ENCODE measurements at places on chromosomes 5 and 9. TPM values are rescaled to one million over a fixed set of nuclear protein-coding genes. Genes with fewer than 3 reads are reported as not detected.

GRCh38 chr5:29005386-29005785, 1967.0 kb upstream of the CDH9 start:
- DNase-seq = peak; percentile 81

NNT gene
- 162 TPM for total RNA-seq

LEAP2 gene
- 1.1 TPM for total RNA-seq

DNA sequence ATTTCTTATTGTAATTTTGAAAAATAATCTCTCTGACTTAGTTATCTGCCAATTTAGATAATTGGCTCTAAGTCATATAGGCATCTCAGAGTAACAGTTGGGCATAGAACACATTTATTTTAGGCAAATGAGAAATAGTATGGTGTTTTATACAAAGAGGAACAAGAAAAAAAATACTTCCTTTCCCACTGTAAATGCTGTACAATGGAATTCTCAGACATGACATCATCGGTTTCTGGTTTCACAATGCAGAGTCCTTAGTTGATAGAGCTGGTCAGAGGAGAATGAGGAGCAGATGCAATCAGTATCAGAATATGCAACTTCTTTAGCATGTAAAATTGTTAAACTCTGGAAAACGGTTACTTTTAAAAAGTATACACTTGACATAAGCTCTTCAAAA, 49.4 kb downstream of the PLK2 start:
- DNase-seq = peak; percentile 7

AGXT2 gene
- not detected for total RNA-seq

CENPP gene
- total RNA-seq = 10.6 TPM

DNA sequence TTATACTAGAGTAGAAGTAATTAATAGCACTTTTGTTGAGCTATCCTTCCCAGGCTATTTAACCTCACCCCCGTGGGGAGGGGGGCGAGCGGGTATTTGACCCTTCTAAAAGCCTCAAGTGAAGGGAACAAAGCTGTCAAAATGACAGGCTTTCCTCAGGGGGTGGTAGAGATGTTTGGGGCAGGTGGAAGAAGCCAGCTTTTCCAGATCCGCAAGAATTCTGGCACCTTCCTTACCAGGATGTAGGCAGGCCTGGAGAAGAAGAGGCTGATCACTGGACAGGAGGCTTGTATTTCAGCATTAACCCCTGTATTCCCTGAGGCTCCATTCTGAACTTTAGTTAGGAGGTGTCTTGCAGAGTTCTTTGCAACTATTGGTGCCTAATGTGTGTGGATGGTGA, 26.2 kb upstream of the MLANA start:
- DNase-seq = no peak

GRCh38 chr5:123193176-123193575, 104.1 kb downstream of the PRDM6 start:
- no peak for DNase-seq

CTXN3 gene
- total RNA-seq = not detected

ZBED3 gene
- 0.63 TPM for total RNA-seq

GRCh38 chr5:73694089-73694488, 68.1 kb downstream of the ARHGEF28 start:
- DNase-seq = no peak

CDH9 gene
- not detected for total RNA-seq

PLK2 gene
- 125 TPM for total RNA-seq

DNA sequence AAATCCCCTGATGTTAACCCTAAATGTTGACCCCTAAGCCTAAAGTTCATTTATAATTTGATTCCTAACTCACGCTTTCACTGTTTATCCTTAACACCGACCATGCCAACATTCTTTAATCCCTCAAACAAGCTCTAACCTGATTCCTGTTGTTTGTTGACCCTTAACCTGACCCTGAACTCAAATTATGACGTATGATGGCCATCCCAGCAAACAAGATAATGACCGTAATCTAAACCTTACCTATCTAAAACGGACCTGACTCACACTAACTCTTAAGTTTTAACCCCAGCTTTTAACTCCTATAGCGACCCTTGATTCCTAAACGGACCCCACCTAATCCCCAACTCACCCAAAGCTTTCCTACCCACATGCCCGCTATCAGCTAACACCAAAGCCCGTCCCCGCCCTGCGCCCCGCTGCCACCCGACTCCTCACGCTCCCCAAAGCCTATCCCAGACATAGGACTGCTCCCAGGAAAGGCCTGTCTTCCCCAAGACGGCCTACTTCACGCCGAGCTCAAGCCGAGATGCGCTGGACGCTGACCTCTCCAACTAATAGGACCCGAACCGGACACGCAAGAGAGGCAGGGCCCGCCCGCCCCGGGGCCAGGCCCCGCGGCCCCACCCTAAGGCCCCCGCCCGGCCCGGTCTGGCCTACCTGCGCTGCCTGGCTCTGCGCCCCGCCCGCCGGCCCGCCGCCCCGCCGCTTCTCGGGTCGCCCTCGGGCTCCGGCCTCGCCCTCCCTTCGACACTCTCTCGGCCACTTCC, 395 bp downstream of the TLN1 start:
- no peak for DNase-seq

DNA sequence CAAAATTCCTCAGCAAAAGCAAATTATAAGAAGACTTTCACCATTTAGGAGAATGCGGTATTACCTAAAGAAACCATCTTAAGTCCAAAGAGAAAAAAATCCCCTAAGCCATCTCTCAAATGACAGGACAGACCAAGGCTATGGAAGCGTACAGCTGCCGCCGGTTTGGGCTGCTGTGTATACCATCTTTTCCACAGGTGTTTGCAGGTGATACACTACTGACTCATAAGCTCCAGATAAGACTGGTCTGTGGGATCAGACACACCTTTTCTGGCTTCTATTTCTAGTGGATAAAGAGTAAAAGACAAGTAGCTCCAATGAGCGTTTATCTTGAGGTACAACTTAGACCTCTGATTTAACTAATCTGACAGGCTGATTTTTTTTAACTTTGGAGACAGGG, 7.7 kb downstream of the CDKN2AIPNL start:
- no peak for DNase-seq

GRCh38 chr5:1208743-1209488, 7.5 kb downstream of the SLC6A19 start:
- peak; percentile 75 for DNase-seq

DNA sequence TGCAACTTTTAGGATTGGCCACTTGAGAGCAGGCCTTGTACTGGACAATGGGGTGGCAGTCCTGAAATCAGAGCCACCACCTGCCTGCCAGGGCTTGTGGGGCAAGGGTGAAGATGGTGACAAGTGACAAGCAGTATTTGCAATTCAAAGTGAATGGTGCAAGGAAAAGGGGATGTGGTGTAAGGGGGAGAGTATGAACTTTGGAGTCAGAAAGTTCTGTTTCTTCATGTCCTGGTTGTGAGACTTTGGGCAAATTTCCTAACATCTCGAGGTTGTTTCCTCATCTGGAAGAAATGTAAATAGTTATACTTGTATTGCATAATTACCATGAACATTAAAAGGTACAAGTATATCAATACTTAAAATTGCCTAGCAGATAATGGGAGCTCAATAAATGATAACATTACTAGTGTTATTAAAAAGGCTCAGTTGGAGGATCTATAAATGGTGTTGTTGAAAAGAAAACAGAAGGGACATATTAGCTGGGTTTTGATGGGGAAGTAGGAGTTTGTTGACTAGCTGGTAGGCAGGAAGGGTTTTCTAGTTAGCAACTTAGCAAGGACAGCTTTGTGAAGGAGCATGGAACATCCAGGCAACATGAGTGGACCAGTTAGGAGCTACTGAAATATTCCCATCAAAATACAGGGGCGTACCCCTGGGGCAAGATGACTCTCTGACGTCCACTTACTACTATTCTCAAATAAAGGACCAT, 21.3 kb upstream of the MEGF9 start:
- DNase-seq = no peak

SPTAN1 gene
- total RNA-seq = 114 TPM

DNA sequence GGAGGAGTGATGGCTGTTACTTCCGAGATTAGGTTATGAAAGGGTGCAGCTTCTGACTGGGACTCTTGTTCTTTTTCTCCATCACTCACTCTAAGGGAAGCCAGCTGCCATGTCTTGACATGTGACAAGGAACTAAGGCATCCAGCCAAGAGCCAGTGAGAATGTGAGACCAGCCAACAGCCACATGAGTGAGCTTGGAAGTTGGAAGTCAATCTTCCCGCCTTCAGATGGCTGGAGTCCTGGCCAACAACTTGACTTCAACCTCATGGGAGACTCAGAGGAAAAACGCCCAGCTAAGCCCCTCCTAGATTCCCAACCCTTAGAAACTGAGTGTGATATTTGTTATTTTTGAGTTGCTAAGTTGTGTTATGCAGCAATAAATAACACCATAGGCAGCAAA, 201.1 kb downstream of the SNX18 start:
- peak; percentile 86 for DNase-seq

DNA sequence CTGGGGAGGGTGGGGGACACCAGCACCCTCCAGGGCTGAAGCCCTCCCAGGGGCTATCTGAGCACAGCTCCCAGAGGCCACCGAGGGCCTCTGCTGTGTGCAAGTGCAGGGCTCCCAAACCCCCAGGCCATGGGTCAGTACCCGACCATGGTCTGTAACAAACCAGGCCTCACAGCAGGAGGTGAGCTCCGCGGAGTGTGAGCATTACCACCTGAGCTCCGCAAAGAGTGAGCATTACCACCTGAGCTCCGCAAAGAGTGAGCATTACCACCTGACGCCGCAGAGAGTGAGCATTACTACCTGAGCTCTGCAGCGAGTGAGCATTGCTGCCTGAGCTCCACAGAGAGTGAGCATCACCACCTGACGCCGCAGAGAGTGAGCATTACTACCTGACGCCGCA, 152.9 kb upstream of the IRX2 start:
- no peak for DNase-seq

GRCh38 chr5:128687930-128688329, 149.9 kb upstream of the FBN2 start:
- DNase-seq = no peak

DNA sequence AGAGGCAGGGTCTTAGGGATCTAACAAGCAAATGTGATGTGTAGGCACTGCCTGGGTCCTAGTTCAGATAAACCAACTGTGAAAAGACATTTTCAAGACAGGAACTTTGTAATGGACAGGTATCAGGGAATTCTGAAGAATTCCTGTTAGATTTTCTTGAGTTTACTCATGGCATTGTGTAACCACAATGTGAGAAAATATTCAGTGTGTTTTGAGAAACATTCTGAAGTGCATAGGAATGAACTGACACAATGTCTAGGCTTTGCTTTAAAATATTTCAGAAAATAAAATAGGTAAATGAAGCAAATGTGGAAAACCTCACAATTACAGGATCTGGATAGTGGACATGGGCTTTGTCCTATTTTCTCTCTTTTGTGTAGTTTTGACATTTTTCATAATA, 15.2 kb upstream of the AFAP1L1 start:
- no peak for DNase-seq

DNA sequence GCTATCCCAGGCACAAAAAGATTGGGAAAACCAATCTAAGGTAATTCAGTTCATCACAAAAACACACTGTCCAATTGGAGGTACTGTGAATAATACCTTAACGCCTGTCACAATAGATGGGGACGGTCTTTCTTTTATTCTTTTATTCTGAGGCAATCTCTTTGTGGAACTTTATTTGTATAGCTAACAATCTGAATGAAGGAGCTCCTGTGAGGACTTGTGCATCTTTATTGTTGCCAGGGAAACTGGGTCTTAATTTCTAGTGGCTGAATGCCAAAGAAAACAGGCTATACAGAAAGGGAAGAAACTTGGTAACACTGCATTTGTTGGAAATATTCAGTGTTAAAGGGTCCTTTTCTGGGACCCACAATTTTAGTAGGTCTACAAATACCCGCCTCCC, 546.9 kb upstream of the C9orf72 start:
- no peak for DNase-seq

GRCh38 chr5:594226-594860, 17.8 kb upstream of the CEP72 start:
- DNase-seq = no peak

DNA sequence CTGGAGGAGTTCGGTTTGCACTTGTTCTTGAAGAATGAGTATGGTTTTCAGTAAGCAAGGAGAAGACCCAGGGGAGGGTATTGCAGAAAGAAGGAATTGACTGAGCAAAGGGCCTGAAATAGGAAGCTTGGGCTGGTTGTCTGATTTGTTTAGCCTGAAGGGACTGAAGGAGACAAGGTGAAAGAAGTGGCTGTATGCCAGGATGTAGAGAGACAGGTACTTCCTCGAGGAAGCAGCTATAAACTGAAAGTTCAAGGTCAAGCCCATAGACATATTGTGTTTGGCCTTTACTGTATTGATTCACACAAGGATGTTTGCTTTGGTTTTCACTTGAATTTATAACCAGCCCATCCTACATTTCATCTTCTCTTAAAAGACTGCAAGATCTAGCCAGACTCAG, 183.1 kb downstream of the PALM2AKAP2 start:
- no peak for DNase-seq

GRCh38 chr5:56316299-56316994, 83.3 kb upstream of the ANKRD55 start:
- no peak for DNase-seq

DNA sequence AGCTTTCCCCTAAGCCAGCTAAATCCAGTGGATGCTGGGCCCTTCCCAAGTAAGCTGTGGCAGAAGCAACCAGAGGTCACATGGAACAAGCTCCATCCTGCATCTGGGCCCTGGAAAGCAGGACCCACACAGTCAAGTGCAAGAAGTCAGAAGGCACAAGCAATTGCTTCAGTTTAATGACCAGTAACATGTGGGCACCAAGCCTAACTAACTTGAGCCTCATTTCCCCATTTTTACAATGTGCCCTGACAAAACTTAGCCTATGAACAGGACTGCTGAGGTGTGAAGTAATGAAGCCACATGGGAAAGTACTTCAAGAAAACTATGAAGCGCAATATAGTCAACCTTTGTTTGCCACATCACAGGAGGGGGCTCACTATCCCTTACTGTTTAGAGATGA, 90.5 kb downstream of the TLE1 start:
- no peak for DNase-seq

SLC35D2 gene
- total RNA-seq = 48.7 TPM

GRCh38 chr5:137399911-137400310, 99.2 kb downstream of the SPOCK1 start:
- DNase-seq = no peak

DNA sequence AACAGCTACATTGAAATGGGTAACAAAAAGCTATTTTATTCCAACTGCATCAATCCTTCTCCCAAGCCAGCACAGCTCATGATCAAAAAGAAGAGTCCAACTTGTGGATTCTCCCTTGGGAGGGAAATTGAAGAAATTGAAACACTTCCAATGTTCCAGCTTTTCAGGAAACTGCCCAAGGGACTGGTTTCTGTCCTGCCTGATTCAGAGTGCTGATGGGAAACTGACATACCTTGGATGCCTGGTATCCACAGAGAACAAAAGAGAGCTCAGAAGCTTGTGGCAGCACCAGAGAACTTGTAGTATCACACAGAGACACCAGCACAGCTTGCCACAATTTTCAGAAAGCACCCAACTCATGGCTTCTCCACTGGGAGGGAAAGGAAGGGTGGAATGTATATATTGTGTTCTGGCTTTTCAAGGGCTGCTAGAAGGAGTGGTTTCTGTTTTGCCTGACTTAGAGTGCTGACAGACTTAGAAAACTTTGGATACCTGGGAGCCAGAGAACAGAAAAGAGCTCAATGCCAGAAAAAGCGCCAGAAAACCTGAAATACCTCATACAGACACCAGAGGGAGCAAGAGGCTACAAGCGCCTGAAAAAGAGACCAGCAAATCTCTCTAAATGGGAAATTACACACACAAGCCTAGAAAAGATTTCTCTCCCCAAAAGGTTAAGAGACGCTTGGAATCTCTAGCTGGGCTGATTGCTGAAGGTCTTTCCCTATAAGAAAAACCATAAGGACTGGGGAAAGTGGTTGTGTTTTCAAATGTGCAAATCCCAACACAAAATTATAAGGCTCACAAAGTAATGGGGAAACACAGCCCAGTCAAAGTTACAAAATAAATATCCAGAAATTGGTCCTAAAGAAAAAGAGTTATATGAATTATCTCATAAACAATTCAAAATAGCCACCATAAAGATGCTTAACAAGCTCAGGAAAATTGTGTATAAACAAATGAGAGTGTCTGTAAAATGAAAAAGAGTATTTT, 178.8 kb downstream of the SPOCK1 start:
- DNase-seq = peak; percentile 96

Data from SK-MEL-5 (cell line).